A549 treated with Hydrocortisone at 1 μM for 4 hours (cell line): ENCODE measurements at places on chromosomes 16 and 17. TPM values are rescaled to one million over a fixed set of nuclear protein-coding genes. Genes with fewer than 3 reads are reported as not detected.

The NOD2 gene
- total RNA-seq, result 0.01 to 0.21 TPM (median 0.04 TPM) in 4 of 5 replicates, not detected in the other

The C16orf89 gene
- total RNA-seq, result not detected in 5 replicates

The EFCAB5 gene
- 0.16 to 0.43 TPM (median 0.31 TPM) in 5 replicates for total RNA-seq

The FAM171A2 gene
- 2.3 to 4.3 TPM (median 3.0 TPM) in 5 replicates for total RNA-seq

The GALR2 gene
- 0.89 to 1.8 TPM (median 1.7 TPM) in 5 replicates for total RNA-seq

The GUCY2D gene
- 0.28 to 0.52 TPM (median 0.36 TPM) in 4 of 5 replicates, not detected in the other for total RNA-seq

The PRDM7 gene
- total RNA-seq, result not detected in 5 replicates

The CRHR1 gene
- total RNA-seq, result 0.09 to 1.1 TPM (median 0.09 TPM) in 5 replicates

The CDH5 gene
- total RNA-seq, result 0.10 to 0.31 TPM (median 0.12 TPM) in 5 replicates
